ENCODE measurements at places on chromosomes 7 and 10.

DNA sequence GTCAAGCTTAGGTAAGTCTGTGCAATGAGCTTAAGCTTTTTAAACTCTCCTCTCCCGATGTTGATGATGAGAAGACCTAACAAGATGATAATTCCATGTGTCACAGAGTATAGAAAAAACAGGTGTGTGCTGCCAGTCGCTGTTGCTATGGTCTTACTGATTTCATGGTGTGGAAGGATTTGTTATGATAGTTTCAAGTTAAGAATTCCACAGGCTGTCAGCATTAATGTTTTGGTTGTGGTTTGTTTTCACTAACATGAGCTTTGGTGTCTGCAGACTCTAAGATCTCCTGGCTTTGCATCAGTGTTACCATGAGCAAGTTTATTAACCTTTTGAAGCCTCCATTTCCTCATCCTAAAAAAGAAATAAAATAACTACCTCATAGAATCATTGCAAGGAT lies 123.7 kb downstream of the NSUN6 start:
- no peak for DNase-seq

DNA sequence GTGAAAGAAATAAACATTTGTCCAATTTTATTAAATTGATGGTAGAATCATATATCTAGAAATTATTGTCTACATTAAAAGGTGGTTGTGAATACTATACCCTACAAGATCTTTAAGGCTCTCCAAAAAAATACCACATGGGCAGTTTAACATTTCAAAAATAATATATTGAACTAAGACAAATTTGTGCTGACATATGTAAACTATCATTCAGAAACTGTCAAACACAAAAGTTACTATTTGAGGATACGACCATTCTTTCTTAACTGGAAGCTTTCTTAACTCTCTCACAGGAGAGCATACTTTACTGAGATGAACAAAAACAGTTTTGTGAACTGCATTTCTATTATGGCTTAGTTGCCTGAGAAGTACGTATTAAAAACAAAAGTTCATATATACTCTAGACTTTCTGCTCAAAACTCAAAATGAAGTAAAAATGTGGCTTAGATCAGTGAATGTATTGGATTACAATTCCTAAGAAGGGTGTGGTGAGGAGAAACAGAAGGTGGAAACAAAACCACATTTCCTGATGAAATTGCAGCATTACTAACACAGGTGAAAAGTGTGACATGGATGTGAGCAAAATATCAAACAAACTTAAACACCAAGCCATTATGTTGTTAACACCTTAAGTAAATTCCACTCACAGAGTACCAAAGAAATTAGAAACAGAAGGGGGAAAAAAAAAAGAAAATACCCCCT lies 138.5 kb downstream of the SEMA3A start:
- no peak for DNase-seq

DNA sequence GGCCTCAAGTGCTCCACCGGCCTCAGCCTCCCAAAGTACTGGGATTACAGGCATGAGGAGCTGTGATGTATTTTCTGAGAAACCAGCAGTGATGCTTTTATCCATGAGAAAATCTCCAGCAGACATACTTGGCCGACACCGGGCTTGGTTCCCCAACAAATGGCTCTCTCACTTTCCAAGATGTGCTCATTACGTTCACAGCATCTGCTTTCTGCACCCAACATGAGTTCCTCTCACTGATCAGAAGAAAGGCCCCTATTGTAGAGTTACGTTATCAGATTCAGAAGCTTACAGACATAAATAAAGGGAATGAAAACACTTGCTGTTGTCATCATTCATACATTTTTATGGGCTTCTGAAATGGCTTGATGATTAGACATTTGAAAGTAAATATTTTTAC lies 95.0 kb downstream of the CALD1 start:
- no peak for DNase-seq

GRCh38 chr7:27947586-27948278 lies 207.8 kb downstream of the TAX1BP1 start:
- no peak for DNase-seq

DNA sequence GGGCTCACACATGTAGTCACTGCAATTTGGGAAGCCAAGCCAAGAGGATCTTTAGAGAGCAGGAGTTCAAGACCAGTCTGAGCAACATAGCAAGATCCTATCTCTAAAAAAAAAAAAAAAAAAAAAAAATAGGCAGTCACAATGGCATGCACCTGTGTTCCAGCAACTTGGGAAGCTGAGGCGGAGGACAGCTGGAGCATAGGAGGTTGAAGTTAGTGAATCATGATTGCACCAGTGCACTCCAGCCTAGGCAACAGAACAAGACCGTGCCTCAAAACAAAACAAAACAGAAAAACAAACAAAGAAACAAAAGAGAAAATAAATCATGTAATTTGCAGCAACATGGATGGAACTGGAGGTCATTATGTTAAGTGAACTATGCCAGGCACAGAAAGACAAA lies 33.6 kb upstream of the BICC1 start:
- DNase-seq = no peak

DNA sequence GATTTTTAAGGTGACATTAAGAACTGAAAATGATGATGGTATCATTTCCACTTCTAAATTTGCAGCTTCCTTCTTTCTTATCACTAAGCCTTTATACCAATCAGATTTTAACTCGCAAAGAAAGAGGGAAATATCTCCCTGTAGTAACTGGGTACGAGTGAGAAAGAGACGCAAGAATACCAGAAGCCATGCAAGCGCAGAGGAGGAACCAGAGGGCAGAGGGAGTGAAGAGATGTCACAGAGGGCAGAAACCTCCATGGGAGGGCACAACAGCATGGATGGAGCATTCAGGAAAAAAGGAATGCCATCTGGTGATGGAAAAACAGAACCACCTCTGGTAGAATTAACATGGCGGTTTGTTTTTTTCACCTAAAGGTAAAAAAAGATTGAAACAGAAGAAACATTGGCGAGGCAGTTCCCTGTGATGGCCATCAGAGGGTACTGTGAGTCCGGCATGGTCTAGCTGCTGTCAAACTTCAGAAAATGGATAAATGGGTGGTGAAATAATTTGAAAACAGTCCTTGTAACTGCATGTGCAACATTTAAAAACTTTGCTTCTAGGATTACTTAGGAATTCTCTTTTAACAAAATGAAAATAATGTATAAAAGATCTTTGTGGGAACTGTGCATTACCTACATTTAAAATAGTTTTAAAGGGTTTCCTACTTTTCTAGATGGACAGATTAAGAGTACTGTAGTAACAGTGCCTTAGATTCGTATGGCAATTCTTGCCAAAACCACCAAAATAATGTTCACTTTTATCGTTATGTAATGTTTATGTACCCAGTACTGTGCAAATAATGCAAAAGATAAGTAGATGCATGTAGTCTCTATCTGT lies 91.8 kb downstream of the ARHGAP12 start:
- DNase-seq = peak; percentile 5

All from CD4-positive, alpha-beta T cell treated with Interleukin-21 for 1 hour (primary cell).